ENCODE measurements at places on chromosomes 3 and 15. TPM values are rescaled to one million over a fixed set of nuclear protein-coding genes. Genes with fewer than 3 reads are reported as not detected.

SLC12A1 gene
- not detected for total RNA-seq

CCR8 gene
- total RNA-seq, result not detected

DPH3 gene
- total RNA-seq, result 19.8 TPM

PP2D1 gene
- not detected for total RNA-seq

MAP3K13 gene
- 18.2 TPM for total RNA-seq

EFCC1 gene
- total RNA-seq, result 0.13 TPM

GABRR3 gene
- total RNA-seq, result not detected

RTP3 gene
- total RNA-seq, result not detected

GNAT1 gene
- not detected for total RNA-seq

TUSC7 gene
- total RNA-seq, result not detected

OIP5 gene
- 1.8 TPM for total RNA-seq

XCR1 gene
- not detected for total RNA-seq

ZIC1 gene
- 57.3 TPM for total RNA-seq

SLC38A3 gene
- total RNA-seq, result 1.2 TPM

SYNM gene
- total RNA-seq, result 22.1 TPM

TNNC1 gene
- total RNA-seq, result 13.7 TPM

EPHA6 gene
- 0.62 TPM for total RNA-seq

MYH15 gene
- 0.05 TPM for total RNA-seq

SHF gene
- total RNA-seq, result 4.9 TPM

BUB1B gene
- total RNA-seq, result 7.4 TPM

SI gene
- not detected for total RNA-seq

LINGO1 gene
- 12.2 TPM for total RNA-seq

PRR20G gene
- not detected for total RNA-seq

BCHE gene
- 1.6 TPM for total RNA-seq

Measured in chondrocyte (in vitro differentiated cells).